NCI-H1930 (cell line): ENCODE measurements at places on chromosomes 4 and X.

DNA sequence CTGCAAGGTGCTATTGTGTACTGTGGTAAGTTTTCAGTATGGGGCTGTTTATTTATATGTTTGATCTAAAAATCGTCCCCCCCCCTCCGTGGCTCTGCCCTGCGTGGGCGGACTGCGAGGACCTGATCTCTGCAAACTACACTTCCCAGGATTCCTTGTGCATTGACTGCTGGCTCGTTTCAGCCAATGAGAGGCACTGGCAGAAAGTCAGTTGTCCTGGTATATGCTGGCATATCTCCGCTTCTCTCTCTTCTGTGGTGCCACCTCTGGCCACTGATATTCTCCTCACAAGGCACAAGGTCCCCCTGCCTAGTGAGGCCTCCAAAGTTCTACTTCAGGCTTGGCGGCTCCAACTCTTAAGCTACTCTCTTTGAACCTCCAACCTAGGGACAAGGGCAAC lies 168.8 kb upstream of the ZFP42 start:
- DNase-seq = no peak

DNA sequence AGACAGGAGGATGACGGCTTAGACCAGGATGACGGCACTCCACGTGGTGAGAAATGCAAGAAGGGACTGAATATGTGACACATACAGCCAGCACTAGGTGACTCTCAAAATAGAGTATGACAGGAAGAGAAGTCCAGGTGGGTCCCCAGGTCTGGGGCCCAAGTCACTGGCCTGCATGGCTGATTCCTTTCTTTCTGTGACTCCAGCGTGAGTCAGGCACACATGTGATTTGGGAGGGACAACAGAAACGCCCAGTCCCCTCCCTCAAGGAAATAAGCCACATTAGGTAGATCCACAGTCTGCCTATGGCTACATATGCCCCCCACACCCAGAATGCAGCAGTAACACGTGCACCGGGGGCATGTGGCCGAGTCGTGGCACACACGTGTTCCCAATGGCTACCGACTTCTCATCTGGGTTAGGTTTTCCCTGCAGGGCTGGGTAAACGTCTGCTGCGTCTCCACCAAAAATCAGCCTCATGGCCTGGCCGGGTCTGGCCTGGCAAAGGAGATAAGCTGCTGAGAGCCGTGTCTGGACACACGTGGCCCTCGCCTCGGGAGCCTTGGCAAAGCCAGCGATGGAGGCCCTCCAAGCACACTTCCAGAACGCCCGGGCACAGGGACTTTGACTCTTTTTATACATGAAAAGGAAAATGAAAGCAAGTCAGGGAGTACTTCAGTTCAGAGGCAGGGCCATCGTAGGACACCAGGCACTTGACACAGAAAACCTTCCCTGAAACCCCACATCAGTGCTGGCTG lies 19.3 kb downstream of the SEL1L3 start:
- no peak for DNase-seq

DNA sequence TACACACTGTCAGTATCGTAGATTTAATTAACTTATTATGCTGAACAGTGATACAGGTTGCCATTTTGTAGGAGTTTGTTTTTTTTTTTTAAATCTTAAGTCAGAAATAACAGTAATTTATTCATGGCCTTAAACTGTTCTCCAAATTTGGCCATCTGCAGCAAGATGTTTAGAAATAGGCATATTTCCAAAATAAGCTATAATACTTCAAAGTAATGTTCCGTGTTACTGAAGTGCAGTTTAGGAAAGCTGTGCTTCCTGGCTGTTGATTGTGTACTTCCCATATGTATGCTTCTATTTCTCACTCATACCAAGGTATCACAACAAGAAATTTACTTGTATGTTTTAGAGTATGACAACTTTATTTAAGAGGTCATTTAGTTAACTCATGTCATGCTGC lies 28.9 kb downstream of the CPEB2 start:
- no peak for DNase-seq

DNA sequence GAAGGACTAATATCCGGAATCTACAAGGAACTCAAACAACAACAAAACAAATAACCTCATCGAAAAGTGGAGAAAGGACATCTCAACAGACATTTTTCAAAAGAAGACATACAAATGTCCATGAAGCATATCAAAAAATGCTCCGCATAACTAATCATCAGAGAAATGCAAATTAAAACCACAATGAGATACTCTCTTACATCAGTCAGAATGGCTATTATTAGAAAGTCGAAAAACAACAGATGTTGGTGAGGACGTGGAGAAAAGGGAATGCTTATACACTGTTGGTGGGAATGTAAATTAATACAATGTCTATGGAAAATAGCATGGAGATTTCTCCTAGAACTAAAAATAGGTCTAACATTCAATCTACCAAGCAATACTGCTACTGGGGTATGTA lies 51.1 kb upstream of the MYOZ2 start:
- no peak for DNase-seq

DNA sequence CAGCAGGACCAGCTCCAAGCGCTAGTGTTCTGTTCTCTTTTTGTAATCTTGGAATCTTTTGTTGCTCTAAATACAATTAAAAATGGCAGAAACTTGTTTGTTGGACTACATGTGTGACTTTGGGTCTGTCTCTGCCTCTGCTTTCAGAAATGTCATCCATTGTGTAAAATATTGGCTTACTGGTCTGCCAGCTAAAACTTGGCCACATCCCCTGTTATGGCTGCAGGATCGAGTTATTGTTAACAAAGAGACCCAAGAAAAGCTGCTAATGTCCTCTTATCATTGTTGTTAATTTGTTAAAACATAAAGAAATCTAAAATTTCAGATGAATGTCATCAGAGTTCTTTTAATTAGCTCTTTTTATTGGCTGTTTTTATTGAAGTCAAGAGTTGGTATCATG lies 186.5 kb downstream of the AR start:
- DNase-seq = no peak

DNA sequence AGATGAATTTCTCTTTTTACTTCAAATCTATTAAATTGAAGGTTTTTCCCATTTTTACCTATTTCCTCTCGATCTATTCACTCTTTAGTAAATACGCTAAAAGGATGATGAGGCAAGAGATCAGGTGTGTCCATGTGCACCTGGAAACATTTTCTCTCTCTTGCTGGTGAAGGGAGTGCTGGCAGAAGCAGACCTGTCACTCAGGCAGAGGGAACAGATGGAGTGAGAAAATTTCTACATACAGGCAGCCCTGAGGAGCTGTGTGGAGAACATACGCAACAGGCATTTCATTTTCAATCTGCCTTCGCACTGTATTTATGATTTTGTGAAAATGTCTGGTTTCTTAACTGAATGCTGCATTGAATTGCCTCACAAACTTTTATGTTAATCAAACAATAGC lies 249.5 kb downstream of the GPM6A start:
- DNase-seq = no peak
